ENCODE measurements at places on chromosomes 3 and 15.

DNA sequence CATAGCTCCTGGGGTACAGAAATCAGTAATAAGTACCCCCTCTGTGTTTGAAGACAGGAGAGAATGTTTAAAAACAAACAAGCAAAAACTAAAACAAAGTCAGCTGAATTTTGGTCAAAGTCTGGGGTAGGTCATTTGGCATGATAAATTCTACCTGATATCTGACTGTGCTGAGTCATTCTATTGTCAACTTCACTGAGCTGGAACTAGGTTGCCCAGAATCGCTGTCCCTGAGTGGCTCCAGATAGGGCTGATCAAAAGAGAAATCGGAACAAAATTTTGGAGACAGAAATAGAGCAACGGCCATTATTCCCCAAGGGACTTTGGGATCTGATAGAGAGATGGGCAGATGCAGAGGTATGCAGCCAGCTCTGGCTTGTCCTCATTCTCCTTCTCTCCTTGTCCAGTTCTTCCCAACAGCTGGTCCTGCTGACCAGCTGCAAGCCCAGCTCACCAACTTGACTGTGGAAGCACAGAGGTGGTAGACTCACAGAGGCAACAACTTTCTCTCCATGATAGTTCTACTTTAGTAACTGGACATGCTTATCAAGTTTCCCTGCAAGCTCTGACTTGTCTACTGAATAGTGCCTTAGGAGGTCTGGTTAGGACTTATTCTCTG, 57.3 kb upstream of the MYRIP start:
- no peak for DNase-seq

DNA sequence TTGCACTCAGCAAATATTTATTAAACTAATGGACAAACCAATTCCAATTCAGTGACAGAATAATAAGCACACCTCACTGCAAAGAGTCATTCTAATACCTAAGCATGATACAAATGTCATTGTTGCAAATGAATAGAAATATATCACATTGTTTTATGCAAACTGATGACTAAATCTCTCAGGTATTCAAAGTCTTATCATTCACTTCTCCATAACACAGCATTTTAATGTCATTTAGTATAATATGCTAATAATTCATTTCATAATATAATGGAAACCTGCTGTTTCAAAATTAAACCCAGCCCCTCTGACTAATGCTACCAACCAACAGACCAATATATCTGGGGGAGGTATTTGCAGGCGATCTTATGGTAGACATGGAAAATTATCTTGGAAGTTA, 71.8 kb downstream of the FGF7 start:
- DNase-seq: no peak

GRCh38 chr3:58051196-58051595, 43.0 kb downstream of the FLNB start:
- DNase-seq: peak; percentile 42

DNA sequence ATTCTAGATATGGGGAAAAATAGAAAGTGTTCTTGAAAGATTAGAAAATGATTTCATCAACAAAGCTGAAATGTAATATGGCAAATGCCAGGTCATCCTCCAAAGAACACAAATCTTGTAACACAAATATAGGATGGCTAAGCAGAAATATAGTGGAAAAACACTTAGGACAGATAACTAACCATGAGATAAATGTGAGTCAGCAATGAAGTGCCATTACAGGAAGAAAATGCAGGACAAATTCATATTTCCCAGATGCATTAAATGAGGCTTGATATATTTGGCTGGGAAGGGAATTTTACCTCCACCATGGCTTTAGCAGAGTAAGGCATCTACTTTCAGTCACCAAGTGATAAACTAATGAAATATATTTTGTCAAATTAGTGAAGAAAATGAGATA, 92.8 kb upstream of the SEMA6D start:
- no peak for DNase-seq

GRCh38 chr15:92294759-92295158, 98.9 kb upstream of the ST8SIA2 start:
- DNase-seq: no peak

DNA sequence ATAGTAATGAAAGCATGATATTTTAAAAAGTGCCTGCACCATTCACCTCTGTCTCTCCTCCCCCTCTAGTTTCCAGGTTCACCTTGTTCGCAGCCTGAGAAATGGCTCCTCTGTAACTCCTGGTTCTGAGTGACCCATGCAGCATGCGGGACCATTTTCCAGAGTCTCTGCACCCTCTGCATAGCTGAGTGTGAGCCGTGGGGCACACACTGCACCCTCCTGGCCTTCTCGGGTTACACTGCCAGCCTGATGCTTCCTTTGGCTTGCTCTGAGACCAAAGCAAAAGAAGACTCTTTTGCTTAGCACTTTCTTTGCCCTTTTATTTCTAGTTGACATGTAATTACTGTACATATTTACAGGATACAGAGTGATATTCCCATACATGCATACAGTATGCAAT, 287.3 kb downstream of the GABRG3 start:
- DNase-seq: no peak

GRCh38 chr3:4772858-4773257, 206.4 kb upstream of the BHLHE40 start:
- no peak for DNase-seq

GRCh38 chr3:71602256-71602655, 18.7 kb upstream of the FOXP1 start:
- no peak for DNase-seq

GRCh38 chr3:197365586-197365985, 67.2 kb upstream of the DLG1 start:
- DNase-seq: no peak

DNA sequence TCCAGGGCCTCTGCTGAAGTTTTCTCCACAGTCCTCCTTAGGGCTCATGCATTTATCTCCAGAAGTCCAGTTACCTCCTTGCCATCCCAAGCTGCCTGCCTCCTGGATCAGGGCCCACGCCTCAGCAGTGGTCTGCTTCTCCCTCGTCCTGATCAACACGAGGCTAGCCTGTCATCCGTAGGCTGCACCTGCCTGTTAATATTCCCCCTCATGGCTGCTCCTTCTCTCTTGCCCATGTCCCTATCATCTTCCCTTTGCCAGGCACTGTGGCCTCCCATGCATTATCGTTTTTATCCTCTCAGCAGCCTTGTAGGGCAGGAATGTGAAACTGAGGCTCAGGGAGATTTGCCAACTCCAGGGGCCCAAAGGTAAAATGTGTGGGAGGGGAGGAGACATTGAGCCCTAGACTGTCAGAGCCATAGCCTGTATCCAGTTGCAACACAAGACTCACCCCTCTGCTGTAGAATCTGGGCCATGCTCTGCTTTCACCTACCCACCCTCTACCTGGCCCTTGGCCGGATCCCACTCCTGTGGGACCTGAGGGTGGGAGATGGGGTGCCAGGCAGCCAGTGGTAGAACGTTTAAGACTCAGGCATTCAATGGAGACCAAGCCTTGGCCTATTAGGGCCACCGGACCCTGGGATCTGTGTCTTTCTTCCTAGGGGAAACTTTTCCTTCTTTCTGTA, 4.6 kb downstream of the GRM2 start:
- no peak for DNase-seq

DNA sequence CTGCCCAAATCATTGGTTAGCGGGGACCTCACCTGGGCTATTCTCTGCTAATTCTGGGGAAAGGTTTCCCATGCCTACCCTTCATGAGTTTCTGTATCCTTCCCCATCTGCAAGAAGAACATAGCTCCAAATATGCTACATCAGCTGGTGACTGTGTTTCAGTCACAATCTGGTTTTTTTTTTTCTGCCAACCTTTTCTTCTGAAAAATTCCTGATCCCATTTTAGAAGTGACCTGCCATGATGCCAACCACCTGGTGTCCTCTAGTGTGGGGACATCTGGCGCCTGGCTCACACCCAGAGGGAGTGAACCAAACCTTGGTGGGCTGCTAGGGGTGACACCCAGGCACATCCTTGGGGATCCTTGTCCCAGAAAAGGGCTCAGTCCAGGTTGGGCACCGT, 76.1 kb downstream of the CHRD start:
- DNase-seq: no peak

GRCh38 chr3:122063908-122064307, 8.7 kb downstream of the CD86 start:
- DNase-seq: no peak
